NCI-H1417 (cell line): ENCODE measurements at places on chromosomes 4 and X.

DNA sequence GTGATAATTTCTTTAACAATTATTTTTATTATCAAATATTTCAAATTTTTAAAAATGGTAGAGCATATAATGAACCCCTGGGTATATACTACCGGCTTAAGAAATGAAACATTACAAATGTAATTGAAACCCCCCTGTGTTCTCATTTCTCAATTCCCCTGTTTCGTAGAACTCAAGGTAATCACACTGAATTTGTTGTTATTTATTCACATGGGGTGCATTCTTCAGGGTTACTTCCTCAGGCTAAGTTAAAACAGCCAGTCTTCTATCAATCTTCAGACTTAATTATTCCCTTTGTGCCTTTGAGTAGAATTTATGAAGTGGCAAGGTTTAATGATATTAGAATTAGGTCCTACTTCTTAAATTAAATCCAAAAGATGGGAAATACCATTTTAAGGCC is 128.2 kb downstream of the ANAPC10 start:
- no peak for DNase-seq

GRCh38 chr4:174528226-174528625 is 5.9 kb upstream of the HPGD start:
- DNase-seq, result no peak

GRCh38 chr4:17511051-17511450 is 839 bp downstream of the QDPR start:
- DNase-seq, result peak; percentile 32

DNA sequence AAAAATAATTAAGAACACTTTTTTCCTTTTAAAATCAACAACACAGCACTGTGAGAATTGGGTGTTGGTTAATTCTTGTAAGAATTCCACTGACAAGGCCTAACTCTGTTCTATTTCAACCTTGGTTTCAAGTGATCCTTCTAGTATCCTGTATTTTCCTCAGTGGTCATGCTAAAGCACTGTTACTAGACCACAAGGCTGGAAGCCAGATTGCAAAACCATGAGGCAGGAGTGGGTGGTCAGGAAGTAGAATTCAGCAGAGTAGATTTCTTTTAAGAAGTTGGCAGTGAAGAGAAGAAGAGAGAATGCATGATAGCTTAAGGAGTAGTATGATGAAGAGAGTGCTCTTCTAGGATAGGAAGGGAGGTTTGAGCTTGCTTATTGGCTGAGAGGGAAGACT is 71.6 kb upstream of the LEF1 start:
- no peak for DNase-seq

DNA sequence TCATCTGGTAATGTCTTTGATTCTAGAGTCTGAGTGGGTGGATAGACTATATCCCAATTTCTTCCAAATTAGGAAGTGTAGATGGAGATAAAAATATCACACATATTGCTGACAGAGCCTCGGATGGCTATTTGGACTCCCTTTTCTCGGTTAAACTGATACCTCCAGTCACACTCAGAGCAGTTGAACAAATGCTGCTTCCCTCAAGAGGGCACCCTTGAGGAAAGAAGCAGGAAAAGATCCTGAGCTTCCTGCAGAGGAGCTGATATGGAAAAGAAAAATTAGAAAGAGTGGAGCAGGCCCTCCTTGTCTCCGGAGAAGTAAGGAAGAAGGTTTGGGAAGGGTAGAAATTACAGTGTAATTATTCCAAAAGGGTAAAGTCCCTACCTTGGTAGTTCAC is 96.2 kb upstream of the CCSER1 start:
- no peak for DNase-seq

DNA sequence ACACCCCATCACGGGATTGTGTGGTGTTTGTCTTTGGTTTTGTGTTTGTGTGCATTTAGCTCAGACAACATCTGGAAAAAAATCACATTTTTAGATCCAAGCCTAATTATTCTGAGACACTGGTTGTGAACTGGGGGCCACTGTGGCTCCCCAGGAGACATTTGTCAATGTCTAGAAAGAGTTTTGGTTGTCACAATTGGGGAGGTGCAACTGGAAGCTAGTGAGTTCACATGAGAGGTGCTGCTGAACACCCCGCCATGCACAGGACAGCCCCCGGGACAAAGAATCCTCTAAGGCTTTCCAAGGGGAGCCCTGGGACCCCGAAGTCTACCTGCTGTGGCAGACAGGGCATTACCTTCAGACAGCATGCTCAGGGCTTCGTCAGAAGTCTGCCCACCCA is 26.5 kb downstream of the GPR143 start:
- DNase-seq, result no peak

DNA sequence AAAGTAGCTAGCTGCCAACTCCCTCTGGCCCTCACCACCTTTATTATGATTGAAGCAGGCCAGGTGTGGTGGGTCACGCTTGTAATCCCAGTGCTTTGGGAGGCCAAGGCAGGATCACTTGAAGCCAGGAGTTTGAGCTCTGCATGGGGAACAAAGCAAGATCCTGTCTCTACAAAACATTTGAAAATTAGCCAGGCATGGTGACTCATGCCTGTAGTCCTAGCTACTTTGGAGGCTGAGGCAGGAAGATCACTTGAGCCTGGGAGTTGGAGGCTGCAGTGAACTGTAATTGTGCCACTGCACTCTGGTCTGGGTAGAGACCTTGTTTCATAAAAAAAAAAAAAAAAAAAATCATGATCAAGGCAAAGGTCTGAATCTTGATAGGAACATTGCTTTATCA is 467.0 kb upstream of the DIPK2B start:
- DNase-seq, result no peak

- DNase-seq, result no peak
Observed at GRCh38 chrX:118115953-118116712, 477 bp downstream of the KLHL13 start.

DNA sequence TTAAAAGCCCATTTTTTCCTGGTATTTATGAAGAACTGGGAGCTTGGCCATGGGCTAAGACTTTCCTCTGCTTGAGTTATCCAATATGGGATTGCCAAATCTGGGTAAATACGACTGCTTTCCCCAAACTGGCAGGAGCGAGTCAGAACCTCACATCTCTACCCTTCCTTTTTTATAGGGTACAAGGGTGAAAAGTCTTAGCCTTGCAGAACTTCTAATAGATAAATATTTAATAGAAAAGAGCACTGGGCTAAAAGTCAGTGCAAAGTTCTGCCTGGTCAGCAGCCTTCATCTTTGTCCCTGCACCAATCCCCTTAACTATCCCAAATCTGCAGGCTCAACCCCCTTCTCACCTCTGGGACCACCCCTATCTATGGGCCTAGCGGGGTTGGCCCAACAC is 61.6 kb upstream of the ACSL1 start:
- no peak for DNase-seq

GRCh38 chrX:32153585-32153984 is 1057.8 kb downstream of the DMD start:
- peak; percentile 17 for DNase-seq

- DNase-seq, result no peak
Observed at GRCh38 chr4:139208404-139208945, 31.5 kb upstream of the ELF2 start.

- DNase-seq, result peak; percentile 21
Observed at GRCh38 chr4:77001907-77002306, 52.4 kb downstream of the SEPTIN11 start.

GRCh38 chr4:150268444-150268843 is 190.2 kb downstream of the DCLK2 start:
- no peak for DNase-seq

DNA sequence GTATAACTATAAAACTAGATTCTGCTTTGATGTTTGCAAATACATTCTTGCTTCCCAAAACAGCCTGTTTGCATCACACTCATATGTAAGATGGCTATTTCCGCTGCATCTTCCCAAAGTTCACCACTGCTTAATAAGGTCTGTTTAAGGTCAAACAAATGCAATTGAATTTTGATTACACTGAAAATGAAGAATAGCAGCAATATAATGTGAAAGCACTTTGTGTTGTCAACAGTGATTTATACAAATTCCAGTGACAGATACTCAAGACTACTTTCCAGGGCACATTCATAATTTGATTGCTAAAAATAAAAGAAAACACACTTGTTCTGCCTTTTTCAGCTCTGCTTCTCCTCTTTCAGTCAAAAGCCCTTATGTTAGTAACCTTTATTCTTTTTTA is 8.1 kb upstream of the PGAM4 start:
- no peak for DNase-seq

DNA sequence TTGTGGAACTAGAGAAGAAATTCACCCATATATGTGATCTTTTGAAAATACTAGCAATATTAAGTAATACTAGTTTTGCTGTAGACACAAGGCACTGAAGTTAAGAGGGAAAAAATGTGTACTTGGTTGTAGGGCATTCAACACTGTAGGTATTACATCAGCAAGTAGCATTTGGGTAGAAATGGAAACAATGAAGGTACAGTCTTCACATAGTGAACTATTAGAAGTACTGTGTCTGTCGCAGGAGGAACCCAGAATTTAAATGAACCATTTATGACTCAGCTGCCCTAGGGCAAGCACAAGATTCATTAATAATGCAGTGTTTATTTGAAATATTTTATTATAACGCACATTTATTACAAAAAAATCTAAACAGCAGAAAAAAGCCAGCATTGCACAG is 572.7 kb upstream of the TENM3 start:
- DNase-seq, result peak; percentile 81

DNA sequence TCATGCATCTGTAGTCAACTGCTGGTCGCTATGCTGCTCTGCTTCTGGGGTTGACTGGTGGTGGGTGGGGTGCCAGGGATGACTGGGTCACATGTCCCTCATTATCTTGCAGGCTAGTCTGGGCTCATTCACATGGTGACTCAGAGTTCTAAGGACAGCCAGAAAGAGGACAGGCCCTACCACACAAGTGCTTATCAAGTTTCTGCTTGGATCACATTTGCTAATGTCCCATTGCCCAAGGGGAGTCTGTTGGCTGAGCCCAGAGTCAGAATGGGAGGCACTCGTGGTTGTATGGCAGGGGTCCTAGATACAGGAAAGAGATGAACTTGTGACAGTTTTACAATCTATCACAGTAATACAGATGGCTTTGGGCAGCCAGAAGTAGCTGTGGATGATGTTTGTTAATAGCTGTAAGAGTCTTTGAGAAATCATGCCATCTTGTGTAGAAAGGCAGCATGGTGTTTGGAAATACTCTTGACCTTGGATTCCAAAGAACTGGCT is 221.3 kb downstream of the GPAT3 start:
- DNase-seq, result no peak

DNA sequence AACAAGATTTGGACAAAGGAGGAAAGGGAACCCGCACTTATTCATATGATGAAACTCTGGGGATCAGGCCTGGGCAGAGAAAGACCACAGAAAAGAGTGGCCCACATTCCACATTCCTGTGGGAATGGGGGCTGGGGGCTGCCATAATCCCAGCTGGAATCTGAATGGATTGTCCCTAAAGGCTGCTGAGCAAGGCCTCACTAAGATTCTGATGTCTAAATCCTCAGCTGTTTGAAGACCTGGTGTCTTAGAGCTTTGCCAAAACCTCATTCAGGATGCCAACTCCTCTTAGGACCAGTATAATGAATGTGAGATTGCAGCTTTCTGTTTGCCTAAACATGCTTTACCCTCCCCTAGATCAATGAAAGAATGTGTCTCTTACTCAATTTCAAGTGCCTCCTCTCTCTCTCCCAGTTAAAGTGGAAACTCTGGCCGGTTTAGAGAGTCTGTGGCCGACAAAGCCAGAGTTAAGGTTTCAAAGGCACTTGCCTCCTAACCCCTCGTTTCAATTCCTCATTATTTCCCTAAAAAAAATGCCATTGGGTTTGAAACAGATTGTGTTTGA is 33.3 kb upstream of the GPC4 start:
- DNase-seq, result no peak
